Mesenteric fat pad (tissue), 1 donor: ENCODE measurements at places on chromosomes 1 and 21. TPM values are rescaled to one million over a fixed set of nuclear protein-coding genes. Genes with fewer than 3 reads are reported as not detected.

Gene MAP3K7CL
- 3.9 TPM for total RNA-seq

Gene PGLYRP4
- not detected for total RNA-seq

Gene RGS8
- total RNA-seq = not detected

Gene CFHR5
- not detected for total RNA-seq

GRCh38 chr1:184387069-184387475, 243 bp downstream of the C1orf21 start:
- DNase-seq = no peak

- DNase-seq = peak; percentile 72
Observed at GRCh38 chr1:15950302-15950701, 25.6 kb downstream of the ZBTB17 start.

DNA sequence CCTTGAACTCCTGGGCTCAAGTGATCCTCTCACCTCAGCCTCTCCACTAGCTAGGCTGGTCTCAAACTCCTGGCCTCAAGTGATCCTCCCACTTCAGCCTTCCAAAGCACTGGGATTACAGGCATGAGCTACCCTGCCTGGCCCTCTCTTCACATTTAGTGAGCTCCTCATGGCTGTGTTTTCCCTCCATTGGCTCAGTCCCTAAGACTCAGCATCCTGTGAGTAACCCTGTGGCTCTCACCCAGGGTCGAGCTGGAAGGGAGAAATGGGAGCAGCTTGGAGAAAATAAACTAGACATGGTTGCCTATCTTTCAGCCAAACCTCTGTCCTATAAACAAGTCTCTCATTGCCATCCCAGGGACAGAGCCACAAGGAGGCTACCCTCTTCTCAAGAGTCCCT, 17.5 kb downstream of the NCF2 start:
- DNase-seq = no peak

- DNase-seq = no peak
Observed at GRCh38 chr1:35001743-35002142, 16.6 kb upstream of the TMEM35B start.

DNA sequence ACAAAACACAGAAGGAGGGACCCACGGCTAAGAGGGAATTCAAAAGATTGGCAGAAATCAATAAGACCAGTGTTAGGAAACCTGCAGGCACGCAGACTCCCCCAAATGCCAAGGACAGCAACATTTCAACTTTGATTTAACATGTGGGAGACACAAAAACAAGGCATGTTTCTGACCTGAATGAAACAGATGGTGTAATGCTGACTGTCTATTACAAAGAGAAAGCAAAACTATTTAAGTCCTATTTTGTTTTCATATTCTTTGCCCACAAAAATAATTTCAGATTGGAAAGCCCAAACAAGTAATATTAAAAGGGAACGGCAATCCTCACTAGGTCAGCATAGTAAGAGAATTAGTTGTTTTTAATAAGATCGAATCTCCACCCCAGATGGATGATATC, 107.9 kb downstream of the S1PR1 start:
- DNase-seq = no peak

GRCh38 chr1:95927061-95927460, 693.1 kb downstream of the RWDD3 start:
- DNase-seq = no peak

- no peak for DNase-seq
Observed at GRCh38 chr1:220918285-220918951, 39.2 kb downstream of the HLX start.

GRCh38 chr1:87119541-87120140, 205.2 kb downstream of the HS2ST1 start:
- DNase-seq = no peak

DNA sequence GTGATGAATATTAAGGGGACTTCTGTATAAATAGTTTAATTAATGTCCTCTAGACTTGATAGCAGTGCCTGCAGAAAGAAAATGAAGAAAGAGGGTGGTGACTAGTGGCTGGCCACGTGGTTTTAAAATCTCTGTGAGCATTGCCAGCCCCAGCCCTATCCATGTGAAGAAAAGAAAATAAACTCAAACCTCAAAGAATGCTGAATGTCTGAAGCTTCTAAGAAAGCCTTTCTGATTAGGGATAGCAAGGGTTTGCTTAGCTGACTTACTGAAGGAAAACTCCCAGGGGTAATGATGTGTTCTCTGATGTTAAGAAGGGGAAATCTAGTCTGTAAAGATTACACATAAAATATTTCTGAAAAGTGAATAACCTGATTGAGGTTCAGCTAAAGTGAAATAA, 31.8 kb downstream of the ADGRL2 start:
- DNase-seq = no peak

DNA sequence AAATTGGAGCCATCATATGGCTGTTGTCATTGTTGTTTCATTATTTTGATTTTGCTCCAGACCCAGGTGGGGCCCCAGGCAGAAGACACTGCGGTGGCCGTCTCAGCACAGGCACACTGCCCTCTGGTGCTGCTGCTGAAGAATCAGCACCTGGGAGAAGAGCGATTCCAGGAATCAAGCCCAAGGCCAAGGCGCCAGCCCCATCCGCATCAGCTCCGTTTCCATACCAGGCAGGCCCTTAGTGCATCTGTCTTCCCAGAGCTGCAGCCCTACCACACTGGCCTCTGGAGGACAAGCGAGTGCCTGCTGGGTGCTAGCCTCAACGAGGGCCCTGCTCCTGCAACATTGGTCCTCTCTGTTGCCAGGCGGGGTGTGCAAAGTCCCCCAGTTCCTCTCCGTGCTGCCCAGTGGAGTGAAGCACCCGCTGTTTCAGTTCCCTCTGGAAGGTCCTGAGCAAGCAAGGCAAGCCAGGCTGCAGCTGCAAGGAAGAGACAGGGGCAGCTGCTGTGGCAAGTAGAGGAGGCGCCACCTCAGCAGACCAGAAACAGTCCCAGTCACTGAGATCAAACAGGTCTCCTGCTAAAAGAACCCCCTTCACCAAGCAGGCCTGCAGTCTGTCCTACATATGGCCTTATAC, 5.2 kb downstream of the GRIK3 start:
- no peak for DNase-seq

- peak; percentile 78 for DNase-seq
Observed at GRCh38 chr21:42431196-42431595, 27.5 kb downstream of the UBASH3A start.

GRCh38 chr1:168917309-168917708, 188.3 kb upstream of the DPT start:
- no peak for DNase-seq
